ENCODE measurements at places on chromosomes 11 and 22. TPM values are rescaled to one million over a fixed set of nuclear protein-coding genes. Genes with fewer than 3 reads are reported as not detected.

- no peak for DNase-seq
Observed at GRCh38 chr22:39706376-39707140, 136.0 kb downstream of the CACNA1I start.

DNA sequence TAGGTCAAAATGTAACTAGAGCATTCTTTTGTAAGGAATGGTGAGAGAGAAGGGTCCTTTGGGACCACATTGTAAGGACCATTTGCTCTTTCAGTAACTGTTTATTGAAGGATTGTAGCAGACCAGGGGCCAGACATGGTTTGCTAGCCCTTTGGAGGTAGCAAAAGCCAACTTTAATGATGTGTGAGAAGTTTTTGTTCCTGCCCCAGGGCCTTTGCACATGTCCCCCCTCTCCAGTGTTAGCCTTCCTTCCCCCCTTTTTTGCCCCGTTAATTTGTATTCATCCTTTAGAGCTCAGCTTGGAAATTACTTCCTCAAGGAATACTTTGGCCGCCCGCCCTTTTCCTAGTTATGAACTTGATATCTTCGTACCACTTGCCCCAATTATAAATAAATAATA, 9.0 kb downstream of the LIMK2 start:
- DNase-seq, result no peak

DNA sequence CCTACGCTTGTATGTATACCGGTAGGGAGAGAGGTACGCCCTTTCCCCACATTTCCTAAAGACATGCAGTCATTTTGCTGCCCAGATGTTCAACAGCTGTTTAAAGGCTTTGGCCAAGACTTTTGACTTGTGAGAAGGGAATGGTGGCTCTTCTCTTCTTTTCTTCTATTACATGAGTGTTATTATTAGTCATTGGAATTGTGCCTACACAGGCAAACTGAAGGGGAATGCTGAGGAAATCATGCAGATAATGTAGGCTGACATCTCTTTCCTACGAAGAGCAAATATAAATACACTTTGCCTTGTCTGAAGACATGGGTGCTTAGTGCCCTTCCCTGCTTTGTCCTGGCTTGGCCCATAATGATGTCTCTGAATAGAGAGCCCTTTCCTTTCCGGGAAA, 194.3 kb upstream of the NARS2 start:
- no peak for DNase-seq

DNA sequence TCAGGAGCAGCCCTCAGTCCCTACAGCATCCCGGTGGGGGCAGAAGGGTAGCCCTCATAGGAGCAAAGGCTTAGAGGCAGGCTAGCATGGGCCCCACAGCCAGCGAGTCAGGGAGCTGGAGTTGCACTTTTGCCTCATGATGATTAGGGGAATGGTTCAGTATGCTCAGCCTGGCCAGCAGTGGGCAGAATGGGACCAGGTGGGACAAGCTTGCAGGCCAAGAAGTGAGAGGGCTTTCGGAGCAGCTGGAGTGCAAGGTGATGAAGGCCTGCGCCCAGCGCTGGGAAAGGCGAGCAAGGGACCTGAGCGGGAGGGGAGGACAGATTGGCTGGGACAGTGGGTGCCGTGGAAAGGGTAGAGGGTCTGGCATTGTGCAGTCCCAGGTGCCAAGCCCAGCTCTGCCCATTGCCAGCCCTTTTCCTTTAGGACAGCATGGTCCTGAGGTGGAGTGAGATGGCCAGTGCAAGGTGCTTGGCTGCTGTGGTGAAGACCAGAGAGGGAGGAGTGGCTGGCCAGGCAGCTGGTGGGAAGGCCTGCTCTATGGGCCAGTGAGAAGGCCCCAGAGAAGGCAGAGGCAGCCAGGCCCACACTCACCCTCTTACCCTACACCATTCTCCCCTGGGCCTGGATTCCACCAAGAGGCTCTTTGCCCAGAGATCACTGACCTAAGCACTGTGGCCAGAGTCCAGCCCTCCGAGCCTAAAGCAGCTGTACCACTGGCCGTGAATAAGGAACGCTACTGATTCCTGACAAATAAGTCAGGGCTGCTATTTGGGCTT, 47.9 kb upstream of the SUSD2 start:
- no peak for DNase-seq

GRCh38 chr22:20653795-20654342, 120.0 kb upstream of the SERPIND1 start:
- no peak for DNase-seq

DNA sequence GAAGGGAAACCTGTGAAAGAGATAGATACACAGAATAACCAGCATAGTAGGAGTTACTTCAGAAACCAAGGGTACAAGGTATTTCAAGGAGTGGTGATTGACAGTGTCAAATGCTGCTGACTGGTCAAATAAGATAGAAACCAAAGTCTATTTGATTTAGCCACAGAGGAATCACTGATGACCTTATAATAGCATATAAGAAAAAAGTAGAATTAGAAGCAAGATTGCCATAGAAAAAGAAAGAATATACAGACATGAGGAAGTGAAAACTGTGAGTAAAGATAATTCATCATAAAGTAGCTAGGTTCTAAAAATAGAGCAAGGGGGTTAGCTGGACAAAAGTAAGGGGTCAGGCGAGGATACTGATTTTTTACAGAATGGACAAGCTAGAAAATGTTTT, 14.2 kb downstream of the ZBTB44 start:
- no peak for DNase-seq

DNA sequence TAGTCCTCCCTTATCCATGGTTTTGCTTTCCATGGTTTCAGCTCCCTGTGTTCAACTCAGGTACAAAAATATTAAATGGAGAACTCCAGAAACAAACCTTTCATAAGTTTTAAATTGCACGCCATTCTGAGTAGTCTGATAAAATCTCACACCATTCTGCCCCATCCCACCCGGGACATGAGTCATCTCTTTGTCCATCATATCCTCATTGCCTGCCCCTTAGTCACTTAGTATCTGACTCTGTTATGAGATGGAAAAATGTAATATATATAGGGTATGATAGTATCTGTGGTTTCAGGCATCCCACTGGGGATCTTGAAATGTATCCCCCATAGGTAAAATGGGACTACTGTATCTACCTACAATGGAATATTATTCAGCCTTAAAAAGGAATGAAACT, 35.5 kb upstream of the FGF3 start:
- no peak for DNase-seq

- DNase-seq, result no peak
Observed at GRCh38 chr22:19097518-19097917, 24.7 kb downstream of the DGCR2 start.

DNA sequence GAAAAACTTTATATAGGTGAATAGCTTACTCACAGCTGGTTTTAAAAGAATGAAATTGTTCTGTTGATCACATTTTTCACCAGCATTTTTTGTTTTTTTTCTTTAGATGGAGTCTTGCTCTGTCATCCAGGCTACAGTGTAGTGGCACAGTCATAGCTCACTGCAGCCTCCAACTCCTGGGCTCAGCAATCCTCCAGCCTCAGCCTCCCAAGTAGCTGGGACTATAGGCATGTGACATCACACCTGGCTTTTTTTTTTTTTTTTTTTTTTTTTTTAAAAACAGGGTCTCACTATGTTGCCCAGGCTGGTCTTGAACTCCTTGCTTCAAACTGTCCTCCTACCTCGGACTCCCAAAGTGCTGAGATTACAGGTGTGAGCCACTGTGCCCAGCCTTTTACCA, 3.6 kb downstream of the PACS1 start:
- DNase-seq, result no peak

The NRGN gene
- 33.2 TPM for total RNA-seq

The RCOR2 gene
- 0.78 TPM for total RNA-seq

The ZMAT5 gene
- total RNA-seq, result 18.4 TPM

The PDXP gene
- total RNA-seq, result 5.5 TPM

The MYO7A gene
- 11.6 TPM for total RNA-seq

The CELSR1 gene
- total RNA-seq, result 3.0 TPM

The SLC22A9 gene
- total RNA-seq, result not detected

The RFPL3 gene
- not detected for total RNA-seq
